ENCODE measurements at places on chromosomes 3 and 15.

GRCh38 chr15:98703126-98703685 is 54.9 kb downstream of the IGF1R start:
- DNase-seq, result no peak

DNA sequence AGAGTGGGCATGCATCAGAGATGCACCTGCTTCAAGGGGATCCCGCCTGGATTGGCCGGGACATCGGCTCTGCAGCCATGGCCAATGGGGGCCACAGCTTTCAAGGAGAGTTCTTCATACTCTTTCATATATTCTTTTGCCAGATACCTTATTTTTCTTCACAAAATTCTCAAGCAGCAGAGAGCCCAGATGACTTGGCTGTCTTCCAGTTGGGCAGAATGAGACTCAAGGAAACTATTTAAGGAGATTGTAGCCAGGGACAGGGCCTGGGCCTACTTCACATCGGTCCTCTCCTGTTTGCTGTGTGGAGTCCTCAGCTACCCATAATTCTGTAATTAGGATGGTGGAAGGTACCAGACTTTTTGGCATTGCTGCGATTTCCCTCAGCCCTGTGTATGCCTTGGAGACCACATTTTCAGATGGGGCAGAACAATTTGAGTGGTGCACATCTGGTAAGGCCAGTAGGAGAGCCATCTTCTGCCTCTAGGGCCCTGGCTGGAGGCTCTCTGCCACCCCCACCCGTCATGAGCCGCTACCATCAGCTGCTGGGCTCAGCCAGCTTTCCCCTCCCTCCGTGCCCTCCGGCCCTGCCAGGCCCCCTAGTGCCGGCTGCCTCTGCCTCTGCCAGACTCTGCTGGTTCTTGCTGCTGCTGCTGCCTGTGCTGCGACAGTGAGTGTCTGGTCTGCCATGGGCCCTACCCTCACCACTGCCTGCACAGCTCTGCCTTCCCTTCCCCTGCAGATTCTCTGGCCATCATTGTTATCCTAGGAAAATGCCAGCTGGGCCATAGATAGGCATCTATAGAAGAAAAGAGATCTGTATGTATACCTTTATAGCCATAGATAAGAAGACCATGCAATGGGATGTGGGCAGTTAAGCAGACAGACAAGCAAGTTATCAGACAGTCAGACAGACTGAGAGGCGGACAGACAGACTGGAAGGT is 6.7 kb downstream of the PLIN1 start:
- no peak for DNase-seq

DNA sequence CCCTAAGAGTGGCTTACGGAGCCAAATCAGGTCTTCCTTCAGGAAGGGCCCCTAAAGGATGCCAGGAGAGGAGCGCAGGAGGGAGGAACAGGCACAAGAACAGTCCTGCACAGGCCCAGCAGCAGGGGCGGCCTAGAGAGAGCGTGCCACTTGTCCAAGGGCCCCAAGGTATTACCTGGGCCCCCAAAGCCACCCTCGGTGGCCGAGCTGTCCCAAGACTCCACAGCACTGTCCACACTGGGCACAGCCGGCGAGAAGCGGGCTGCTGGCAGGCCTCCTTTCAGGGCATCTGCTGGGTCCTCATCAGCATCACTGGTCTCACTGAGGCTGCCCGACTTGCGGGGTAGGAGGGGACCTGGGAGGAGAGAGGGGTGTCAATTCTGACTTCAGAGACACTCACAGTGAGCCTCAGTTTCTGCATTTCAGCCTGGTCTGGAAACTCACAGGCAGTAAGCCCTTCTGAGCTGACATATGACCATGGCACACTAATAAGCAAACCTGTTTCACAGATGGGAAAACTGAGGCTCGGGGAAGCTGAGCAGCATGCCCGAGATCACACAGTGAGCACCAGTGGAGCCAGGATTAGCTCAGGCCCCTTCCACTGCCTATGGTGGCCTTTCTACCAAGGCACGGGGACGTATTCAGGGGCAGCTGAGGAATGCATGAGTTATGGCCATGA is 33.4 kb downstream of the GRIP2 start:
- DNase-seq, result no peak

DNA sequence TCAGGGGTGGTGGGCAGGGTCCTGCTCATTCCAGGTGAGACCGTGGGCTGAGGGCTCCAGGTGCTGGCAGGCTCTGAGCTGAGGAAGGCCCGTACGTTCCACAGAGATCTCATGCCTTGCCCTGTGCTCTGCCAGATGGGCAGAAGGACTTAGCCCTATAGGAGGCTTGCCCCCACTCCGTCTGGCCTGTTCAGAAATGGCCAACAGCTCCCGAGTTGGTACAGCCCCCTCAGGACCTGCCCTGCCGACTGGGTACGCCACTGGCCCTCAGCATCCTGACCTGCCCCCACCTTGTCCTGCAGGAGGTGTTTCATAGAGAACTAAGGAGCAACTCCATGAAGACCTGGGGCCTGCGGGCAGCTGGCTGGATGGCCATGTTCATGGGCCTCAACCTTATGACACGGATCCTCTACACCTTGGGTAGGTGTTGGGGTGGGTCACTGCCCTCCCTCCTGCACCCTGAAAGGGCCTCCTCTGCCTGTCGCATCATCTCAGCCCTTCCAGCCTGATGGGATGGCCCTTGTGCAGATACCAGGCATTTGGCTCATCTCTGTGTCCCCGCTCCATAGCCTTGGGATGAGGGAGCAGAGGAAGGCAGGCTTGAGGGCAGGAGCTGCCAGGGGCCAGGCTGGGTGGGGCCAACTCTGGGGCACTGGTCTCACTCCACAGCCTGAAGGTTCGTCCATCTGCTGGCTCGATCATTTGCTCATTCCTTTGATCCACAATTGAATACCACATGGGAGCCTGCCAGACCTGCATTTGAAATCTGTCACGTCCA is 14.2 kb downstream of the TMEM43 start:
- no peak for DNase-seq

DNA sequence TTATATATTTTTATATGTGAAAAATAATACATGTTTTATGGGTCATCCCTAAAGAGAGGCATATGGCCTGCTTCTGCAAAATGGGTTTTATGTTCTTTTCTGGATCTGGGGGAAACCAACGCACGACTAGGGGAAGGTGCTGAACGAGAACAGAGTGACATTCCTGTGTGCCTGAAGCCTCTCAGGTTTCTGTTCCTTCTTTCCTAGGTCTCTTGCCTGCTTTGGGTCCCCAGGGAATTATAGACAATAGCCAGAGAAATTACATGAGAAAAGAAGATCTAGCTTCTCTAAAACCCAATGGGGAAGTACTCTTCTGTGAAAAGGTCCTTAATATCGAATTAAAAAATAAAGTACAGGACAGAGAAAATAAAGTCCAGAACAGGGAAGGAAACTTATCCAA is 66.5 kb downstream of the IGSF11 start:
- DNase-seq, result no peak

GRCh38 chr3:15660055-15660935 is 58.8 kb downstream of the BTD start:
- DNase-seq, result no peak

DNA sequence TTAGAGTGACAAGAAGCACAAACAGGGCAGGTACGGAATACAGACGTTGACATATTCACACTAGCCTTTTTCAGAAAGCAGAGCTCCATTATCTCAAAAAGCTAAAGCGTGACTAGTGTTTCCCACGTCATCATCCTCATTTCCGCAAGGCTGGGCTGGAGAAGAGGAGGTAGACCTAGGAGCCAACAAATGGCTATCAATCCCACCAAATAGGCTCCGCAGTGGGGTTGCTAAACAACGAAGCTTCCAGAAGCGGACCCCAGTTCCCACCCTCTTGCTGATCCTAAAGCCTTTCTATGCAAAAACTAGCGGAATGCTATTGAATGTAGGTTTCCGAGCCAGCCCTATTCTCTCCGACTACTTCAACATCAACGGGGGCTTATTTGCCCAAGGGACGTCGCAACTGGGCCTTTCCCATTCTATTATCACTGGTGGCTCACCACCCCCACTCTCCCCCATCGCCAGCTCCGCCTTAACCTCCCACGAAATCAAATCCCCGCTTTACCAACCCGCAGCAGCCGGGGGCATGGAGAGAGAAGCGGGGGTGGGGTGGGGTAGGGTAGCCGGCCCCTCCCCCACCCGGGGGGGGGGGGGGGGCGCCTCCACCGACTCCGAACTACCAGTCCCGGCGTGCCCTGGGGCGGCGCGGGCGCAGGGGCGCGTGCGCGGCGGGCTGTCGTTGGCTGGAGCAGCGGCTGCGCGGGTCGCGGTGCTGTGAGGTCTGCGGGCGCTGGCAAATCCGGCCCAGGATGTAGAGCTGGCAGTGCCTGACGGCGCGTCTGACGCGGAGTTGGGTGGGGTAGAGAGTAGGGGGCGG is at the start of gene MORF4L1:
TSS of gene MORF4L1 (plus strand) at position 736 of the 817 bp plus-strand sequence. CDS start 128 bp downstream, outside the sequence.
- peak; percentile 93 for DNase-seq

GRCh38 chr3:156727519-156728205 is 53.3 kb downstream of the TIPARP start:
- DNase-seq, result no peak

DNA sequence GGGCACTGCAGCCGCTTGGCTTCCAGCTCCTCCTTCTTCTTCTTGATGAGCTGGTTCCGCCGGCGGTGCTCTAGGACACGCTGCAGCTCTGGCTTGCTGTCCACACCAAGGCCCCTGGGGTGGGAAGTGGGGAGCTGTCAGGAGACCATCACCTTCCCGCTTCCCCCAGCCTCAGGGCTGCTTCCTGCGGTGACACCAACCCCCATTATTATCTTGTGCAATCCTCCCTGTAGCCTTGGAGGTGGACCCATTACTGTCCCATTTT is 10.0 kb downstream of the FAM107A start:
- DNase-seq, result no peak

- no peak for DNase-seq
Measured at GRCh38 chr3:11086856-11087255, 67.4 kb upstream of the HRH1 start.

- no peak for DNase-seq
Measured at GRCh38 chr15:77549576-77550288, 83.0 kb downstream of the LINGO1 start.

- DNase-seq, result no peak
Measured at GRCh38 chr3:38125305-38126120, 11.4 kb downstream of the ACAA1 start.

DNA sequence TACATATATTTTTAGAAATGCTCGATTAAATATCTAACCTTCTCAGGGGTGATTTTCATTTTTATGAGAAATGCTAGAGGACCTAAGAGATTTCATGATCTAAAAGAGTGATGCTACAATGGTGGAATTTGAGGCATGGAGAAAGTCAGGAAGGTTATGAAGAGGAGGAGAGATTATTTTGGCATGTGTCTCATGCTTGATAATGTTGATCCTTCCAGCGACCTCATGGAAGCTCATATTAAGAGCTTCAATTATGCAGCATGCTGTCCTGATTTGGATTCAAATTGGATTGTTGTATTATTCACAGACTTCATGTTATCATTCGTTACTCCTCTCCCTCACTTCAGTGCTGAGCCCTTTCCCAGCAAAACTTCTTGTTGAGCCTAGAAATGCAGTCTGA is 112.5 kb downstream of the RAP2B start:
- no peak for DNase-seq

- no peak for DNase-seq
Measured at GRCh38 chr3:188518416-188518815, 364.5 kb downstream of the LPP start.

- DNase-seq, result no peak
Measured at GRCh38 chr15:40314723-40315276, 7.1 kb upstream of the PLCB2 start.

- DNase-seq, result no peak
Measured at GRCh38 chr3:160417311-160417710, 17.9 kb downstream of the SMC4 start.

DNA sequence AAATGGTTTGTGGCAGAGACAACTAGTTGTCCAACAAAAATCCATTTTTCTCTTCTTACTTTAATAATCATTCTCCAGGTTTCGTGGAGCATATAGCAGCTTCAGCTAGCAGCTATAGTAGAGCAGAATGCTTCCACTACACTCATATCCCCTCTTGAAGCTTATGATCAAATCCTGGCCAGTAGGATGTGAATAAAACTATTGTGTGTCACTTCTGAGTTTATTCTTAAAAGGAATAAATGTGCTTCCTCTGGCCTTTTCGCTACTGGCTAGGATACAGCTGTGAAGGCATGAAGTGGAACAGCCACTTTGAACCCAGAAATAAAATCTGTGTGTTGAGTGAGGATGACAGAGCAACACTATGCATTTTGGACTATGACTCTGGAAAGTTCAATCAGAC is 7.8 kb upstream of the CPOX start:
- DNase-seq, result no peak

- DNase-seq, result no peak
Measured at GRCh38 chr15:53746101-53746500, 13.4 kb downstream of the WDR72 start.

Measured in stimulated activated CD4-positive, alpha-beta T cell treated with anti-CD3 and anti-CD28 coated beads, Interleukin-12 subunit alpha, Interleukin-12 subunit beta, amount 100 ng/mL, for 4 hours (primary cell).